Kidney glomerular epithelial cell (primary cell): ENCODE measurements at places on chromosomes 13 and 19.

DNA sequence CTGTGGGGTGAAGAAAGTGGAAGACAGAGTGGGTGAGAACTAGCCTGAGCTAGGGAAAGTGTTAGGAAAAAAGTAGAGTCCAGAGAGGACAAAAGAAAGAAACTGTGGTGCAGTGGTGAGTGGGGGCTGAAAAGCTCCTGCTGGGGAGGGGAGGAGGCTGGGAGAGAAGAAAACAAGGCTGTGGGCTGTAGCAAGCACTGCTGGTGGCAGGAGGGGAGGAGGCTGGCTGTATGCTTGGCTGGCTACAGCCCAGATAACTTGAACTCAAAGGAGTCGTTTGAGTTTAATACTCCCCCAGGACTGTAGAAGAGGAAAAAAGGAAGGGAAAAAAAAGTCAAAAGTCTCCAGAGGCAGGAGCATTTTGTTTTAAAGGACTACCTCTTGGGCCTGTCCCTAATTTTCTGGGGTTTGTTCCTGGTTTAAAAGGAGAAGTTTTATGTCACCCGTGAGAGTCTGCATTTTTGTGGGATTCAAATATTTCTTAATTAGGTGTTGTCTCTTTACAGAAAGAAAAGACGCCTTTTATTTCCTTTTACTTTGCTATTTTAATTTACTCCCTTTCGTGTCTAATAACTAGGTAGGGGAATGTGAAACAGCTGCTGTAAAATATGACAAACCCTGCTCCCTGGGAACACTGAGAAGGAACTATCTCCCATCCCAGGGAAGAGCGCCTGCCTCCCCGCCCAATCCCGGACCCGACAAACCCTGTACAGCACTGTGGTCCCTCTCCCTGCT lies 21.7 kb downstream of the ZIC5 start:
- no peak for DNase-seq

- DNase-seq: no peak
These were observed 768 bp downstream of the TMPRSS9 start for GRCh38 chr19:2360833-2361232.

DNA sequence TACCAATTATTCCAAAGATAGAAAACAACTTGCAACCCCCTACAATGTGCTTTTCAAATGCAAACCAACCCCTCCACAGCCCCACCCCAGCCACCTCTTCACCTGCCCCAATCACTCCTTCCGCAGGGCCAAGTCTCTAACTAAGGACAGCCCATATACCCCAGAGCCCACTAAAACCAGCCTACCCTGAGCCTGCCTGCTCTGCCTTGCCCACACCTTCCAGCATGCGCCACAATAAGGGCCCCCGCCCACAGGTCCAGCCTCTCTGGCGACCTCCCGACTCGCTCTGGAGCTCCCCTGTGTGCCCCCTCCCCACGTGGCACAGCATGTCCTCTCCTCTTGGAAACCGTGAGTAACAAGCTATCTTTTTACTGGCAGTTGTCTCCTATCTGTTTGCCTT lies 42.8 kb upstream of the MEDAG start:
- no peak for DNase-seq

- DNase-seq: no peak
These were observed 75.9 kb upstream of the DOCK9 start for GRCh38 chr13:99053636-99054233.

- DNase-seq: no peak
These were observed 203.0 kb downstream of the POSTN start for GRCh38 chr13:37395544-37395943.

DNA sequence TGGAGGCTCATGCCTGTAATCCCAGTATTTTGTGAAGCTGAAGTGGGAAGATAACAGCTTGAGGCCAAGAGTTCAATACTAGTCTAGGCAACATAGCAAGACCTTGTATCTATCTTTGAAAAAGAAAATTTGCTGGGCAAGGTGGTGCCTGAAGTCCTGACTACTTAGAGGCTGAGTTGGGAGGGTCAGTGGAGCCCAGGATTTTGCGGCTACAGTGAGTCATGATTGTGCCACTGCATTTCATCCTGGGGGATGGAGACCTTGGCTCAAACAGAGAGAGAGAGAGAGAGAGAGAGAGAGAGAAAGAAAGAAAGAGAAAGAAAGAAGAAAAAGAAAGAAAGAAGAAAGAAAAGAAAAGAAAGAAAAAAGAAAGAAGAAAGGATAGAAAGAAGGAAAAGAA lies 1872.3 kb upstream of the PCDH20 start:
- DNase-seq: no peak

GRCh38 chr19:35549174-35549788 lies 3.9 kb downstream of the TMEM147 start:
- DNase-seq: peak; percentile 39

DNA sequence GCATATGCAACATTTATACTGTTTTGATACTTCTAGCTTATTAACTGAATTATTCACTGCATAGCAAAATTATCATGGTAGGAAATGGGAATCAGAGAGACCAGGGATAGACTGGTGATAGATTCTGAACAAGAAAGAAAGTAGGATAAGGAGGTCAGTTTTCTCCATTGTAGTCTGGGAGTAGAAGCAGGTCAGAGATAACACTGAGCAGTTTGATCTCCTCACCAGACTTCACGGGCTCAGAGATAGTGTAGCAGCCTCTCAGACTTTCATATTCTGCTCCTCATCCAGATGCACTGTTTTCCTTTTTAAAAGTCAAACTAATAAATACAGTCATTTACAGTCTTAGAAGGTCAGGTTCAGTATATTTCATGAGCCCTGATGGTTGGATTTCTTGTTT lies 56.0 kb upstream of the MYO16 start:
- DNase-seq: no peak

- DNase-seq: no peak
These were observed 249.3 kb upstream of the HTR2A start for GRCh38 chr13:47146136-47146535.
